Stimulated activated CD8-positive, alpha-beta memory T cell treated with anti-CD3 and anti-CD28 coated beads, Interleukin-2, amount 100 ng/mL, for 1 hour (primary cell): ENCODE measurements at places on chromosomes 11 and 22.

DNA sequence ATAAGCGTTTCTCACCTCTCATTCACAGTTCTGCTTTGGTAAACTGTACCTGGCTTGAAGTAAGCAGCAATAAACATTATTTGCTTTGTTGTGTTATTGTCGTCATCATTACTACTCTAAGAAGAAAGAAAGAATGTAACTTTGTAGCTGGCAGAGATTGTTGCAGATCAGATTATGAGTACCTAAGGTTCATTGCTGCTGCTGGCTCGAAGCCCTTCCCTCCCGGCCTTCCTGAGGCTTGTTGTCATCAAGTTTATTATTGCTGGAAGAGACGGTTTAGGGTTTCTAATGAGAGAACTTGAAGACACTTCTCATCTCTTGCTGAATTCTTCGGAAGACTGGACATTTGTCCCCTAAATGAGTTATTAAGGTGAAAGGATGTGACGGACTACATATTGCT is 101.3 kb downstream of the GRAMD1B start:
- no peak for DNase-seq

DNA sequence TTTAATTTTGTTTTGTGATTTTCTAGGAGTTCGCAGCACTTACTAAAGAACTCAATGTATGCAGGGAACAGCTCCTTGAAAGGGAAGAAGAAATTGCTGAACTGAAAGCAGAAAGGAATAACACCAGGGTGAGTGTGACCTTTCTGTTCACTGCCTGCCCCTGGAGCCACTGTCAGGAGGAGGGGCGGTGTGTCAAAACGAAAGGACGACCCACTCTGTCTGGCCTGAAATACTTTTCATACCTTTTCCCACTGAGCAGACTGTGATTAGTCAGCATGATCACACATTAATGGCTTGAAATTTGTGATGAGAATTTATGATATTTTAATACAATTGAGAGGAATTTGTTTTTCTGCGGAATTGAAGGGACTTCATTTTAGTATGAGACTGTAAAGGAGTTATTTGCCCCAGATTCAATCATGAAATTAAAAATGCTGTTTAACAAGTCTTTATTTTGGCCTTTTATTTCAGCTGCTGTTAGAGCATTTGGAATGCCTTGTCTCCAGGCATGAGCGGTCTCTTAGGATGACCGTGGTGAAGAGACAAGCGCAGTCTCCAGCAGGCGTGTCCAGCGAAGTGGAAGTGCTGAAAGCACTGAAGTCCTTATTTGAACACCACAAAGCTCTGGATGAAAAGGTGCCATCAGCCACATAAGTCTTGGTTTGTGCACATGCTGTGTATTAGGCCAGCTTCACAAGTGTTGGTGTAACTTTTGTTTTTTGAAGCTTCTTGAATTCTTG is 54.1 kb downstream of the PPFIA1 start:
- DNase-seq, result no peak

DNA sequence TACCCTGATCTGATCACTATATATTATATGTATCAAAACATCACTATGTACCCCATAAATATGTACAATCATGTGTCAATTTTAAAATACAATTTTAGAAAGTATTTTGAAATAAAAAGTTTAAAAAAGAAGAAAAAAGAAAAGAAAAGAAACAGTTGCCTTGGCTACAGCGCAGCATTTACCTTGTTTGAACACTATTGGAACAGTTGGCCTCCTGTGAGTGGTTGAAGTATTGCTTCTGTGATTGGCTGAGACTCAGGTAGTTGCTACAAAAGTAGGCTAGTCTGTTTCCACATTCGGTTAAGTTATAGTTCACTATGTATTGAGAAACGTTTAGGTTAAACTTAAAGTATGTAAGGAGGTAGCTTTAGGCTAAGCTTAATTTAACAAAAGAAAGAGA is 7.9 kb upstream of the DTX4 start:
- no peak for DNase-seq

GRCh38 chr22:43539572-43540528 is 128.0 kb downstream of the MPPED1 start:
- no peak for DNase-seq

DNA sequence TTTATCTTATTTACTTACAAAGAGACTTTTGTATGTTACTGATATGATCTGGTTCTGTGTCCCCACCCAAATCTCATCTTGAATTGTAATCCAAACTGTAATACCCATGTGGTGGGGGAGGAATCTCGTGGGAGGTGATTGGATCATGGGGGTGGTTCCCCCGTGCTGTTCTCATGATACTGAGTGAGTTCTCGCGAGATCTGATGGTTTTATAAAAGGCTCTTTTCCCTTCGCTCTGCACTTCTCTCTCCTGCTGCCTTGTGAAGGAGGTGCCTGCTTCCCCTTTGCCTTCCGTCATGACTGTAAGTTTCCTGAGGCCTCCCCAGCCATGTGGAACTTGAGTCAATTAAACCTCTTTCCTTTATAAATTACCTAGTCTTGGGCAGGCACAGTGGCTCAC is 42.4 kb upstream of the WNT7B start:
- DNase-seq, result no peak

DNA sequence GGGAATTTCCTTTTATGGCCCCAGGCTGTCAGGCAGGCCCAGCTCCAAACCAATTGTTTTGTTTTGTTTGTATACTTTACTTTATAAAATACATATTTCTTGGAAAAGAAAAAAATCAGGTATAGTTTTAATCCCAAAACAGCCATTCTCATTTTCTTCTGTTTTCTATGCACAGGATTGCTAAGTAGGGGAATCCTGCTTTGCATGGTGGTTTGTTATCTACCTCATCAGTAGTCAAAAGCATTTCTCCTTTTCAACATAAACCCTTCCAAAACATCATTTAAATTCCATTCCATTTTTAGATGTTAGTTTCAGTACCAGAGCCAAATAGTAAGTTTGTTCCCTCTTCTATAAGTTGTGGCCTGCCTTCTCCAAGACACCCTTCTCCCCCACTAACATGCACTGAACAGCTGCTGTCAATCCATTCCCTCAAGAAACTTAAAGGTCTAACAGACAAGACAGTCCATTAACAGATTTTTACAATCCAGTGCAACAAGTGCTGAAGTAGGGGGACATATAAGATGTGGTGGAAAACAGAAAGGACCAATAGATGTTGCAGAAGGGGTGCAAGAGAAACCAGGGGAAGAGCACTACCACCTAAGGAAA is 3.7 kb downstream of the ILK start:
- no peak for DNase-seq

DNA sequence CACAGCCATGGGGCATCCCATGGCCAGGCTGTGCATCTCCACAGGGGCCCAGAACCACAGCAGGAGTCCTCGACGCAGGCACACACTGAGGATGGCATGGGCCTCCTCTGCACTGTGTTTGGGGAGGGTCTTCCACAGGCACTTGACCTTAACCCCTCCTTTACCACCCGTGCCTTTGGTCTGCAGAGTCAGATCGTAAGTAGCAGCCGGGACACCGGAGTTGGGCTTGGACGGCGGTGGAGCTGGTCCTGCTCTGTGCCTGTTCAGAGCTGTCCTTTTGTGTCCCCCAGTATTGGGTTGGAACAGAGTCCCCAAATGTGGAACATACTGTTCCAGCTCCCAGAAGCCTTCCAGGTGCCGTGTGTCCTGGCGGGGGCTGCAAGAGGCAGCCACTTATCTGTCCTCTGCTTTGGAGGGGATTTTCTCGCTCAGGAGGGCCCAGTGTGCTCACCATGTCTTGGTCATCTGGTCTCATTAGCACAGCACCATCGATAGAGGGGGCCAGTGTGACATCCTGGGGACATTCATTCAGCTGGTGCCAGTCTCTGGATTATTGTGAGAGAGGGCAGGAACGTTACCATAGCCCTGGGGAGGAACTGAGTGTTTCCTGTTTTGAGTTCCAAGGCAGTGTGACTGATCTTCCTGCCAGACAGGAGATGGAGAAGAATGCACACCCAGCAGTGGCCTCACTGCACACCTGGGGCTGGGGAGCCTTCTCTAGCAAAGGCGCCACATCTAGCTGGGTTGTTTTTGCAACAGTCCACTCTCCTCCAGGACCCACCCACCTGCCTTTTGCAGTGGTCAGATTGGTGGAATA is 12.4 kb downstream of the CRELD2 start:
- no peak for DNase-seq

- DNase-seq, result no peak
Measured at GRCh38 chr11:61533401-61533800, 24.9 kb downstream of the LRRC10B start.
